ENCODE measurements at places on chromosomes 3 and 15. TPM values are rescaled to one million over a fixed set of nuclear protein-coding genes. Genes with fewer than 3 reads are reported as not detected.

The KIF9 gene
- 13.1 TPM for total RNA-seq

The RASGRF1 gene
- 2.4 TPM for total RNA-seq

DNA sequence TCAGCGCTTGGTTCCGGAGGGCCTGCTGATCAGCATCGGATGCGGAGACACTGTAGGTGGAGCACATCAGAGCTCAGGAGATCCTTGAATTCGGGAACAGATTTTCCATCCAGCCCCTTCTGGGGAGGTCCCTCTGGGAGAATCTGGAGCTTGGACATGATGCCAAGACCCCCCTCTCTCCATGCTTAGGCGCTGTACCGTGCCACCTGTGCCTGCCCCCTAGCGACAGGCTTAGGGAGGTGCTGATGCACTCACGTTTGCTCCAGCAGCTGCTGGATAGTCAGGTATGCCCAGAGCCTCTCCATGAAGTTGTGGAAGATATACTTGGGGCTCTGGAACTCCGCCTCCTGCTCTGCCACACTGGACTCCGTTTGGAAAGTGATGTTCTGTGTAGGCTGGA lies 9.7 kb downstream of the ITIH4 start:
- peak; percentile 12 for DNase-seq

GRCh38 chr3:57727106-57727505 lies 29.0 kb upstream of the SLMAP start:
- DNase-seq = no peak

- no peak for DNase-seq
Measured at GRCh38 chr3:97131476-97131875, 317.1 kb downstream of the EPHA6 start.

The ADIPOQ gene
- not detected for total RNA-seq

DNA sequence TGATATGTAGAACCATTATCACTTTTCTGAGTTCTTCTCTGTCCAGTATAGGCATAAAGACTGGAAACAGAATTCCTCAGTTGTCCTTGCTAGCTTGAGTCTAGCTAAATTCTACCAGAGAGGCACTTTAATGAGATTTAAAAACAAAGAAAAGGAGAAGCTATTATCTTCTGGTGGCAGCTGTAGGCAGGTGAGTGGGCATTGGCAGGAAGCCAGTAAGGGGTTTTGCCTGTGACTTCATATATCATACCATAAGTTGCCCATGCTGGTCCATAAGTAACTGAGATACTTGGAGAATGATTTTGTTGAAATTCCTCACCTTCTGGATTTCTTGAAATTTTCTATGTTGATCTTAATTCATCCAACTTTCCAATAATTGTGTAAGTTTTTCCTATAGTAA lies 402.3 kb upstream of the TGFBR2 start:
- DNase-seq = no peak

GRCh38 chr3:139774560-139775302 lies 97.0 kb upstream of the NMNAT3 start:
- DNase-seq = no peak

- no peak for DNase-seq
Measured at GRCh38 chr15:26974120-26974780, 3.3 kb downstream of the GABRG3 start.

GRCh38 chr3:138945709-138946662 lies 951 bp downstream of the FOXL2 start:
- no peak for DNase-seq

The FMN1 gene
- 0.39 TPM for total RNA-seq

DNA sequence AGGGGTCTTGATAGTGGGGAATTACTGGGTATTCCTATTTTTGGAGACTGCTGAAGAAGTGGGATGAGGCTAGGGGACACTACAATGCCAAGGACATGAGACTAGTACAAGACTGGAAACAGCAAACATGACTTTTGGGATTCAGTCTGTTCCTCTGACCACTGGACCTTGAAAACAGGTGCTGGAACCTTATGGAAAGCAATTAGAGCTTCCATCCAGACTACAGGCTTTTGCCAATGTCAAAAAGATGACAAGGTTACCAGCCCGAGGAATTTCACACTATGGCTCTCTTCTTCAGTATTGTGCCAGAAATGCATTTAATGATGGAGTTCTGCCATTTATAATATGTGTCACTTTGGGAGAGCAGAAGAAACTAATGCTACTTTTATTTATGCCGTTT lies 282.6 kb downstream of the GAP43 start:
- no peak for DNase-seq

GRCh38 chr3:62703451-62704167 lies 171.6 kb downstream of the CADPS start:
- no peak for DNase-seq

DNA sequence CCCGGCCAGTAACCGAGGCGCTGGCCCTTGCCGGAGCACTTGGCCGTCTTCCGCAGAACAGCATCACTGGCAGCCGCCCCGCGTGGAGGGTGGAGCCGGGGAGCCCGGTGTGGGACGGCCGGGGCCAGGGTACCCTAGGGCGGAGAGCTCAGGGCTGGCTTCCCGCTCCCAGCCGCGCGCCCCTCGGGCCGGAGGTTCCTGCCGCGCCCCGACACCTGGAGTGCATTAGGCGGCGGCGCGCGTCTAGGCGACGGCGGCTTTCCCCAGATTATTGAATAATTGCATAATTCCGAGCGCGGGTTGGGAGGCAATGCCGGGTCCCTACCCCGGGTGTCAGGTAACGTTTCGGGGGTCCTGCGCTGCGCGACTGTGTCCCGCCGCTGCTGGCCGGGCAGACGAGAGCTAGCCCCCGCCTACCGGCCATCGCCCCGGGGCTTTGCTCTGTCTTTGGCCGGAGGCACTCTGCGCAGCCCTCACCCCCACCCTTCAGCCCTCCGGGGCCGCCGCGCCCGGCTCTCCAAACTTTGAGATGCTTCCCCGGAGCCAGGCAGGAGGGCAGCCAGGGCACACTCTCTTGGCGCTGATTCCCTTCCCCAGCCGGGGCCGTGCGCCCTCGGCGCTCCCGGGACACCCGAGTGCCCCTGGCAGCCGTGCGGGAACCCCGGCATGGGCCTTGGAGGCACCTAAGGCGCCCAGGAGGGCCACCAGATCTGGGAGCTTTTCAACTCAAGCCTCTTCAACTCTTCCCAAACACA lies 749 bp downstream of the ITGA11 start:
- DNase-seq = no peak

The EEF1AKMT4 gene
- 10.5 TPM for total RNA-seq

DNA sequence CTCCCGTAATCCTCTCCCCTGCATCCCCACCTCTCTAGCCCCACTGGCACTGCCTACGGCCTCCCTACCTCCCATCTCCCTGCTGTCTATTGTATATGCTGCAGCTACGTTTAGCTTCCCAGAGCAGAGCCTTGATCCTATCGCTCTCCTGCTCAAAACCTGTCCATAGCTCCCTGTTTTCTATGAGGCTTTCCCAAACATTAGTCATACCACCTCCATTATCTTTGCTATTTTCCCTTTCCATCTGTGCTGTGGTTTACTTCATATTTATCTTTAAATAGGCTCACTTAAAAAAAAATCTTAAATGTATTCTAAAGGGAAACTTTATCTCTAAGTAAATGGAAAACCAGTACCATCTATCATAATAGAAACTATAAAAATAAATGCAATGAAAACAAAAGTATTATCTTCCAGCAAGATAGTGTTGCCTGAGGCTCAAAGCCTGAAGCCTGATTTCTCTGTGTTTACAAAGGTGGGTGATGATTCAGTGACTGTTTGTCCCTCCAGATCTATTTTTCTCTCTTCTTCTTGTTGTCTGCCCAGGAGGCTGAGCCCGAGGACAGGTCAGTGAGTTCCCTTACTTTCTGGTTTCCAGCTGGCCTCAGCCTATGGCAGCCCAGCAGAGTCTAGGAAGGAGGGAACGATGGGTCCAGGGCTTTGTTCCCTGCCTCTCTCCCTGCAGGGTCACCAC lies 397.1 kb upstream of the CFAP20DC start:
- DNase-seq = no peak

DNA sequence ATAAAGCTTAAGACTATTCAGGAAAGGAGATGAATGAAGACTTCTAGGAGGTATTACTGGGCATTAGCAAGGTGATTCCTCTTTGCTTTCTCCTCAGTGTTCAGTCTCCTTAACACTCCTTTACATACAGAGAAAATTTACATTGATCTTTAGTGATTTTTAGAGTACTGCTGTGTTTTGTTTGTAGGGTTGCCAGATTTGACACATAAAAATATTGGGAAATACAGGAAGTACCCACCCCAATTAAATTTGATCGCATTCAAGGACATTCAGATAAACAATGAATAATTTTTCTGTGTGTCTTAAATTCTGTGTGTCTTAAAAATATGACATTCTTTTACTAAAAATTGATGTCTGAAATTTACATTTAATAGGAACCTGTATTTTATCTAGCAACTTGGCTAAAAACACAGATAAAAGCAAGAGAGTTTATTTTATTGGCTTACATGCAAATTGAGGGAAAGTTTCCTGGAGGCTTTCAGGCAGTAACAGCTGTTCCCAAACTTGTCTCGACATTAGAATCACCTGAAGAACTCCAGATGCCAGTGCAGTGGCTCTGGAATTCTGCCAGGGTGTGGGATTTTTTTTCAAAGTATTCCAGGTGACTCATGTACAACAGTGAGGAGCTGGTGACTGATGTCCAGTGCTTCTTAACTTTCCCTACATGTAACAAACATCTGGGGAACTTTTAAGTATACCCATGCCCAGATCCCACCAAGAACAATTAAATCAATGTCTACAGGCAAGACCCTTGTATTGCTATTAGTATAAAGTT lies 23.4 kb upstream of the PLOD2 start:
- DNase-seq = peak; percentile 45

- DNase-seq = no peak
Measured at GRCh38 chr3:63921741-63922482, 9.7 kb upstream of the SCAANT1 start.

The CKMT1B gene
- 24.4 TPM for total RNA-seq

GRCh38 chr3:195889870-195890295 lies 18.5 kb downstream of the TNK2 start:
- DNase-seq = no peak

The ZSCAN2 gene
- total RNA-seq = 15.5 TPM

DNA sequence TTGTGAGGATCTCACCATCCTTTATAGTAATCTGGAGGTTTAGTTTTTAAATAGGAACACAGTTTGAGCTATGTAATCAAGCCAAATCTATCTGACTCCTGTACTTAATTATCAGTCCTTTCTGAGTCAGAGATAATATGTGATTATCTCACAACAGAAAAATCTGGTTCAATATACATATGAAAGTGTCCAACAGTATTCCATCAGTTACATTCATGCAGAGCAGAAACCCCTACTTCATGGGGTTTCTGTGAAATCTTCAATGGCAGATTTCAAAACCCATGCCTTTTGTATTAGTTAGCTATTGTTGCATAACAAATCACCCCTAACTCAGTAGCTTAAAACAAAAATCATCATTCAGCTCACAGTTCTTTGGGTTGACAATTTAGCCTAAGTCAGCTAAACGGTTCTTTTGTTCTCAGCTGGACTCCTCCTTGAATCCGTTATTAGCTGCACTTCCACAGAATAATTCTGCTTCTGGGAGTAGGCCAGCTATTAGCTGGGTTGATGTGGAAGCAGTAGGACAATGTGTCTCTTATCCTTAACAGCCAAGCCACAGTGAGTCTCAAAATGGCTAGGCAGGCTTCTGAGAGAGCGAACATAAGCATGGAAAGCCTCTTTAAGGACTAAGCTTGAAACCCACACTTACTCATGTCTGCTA lies 42.9 kb upstream of the ARPP21 start:
- no peak for DNase-seq

DNA sequence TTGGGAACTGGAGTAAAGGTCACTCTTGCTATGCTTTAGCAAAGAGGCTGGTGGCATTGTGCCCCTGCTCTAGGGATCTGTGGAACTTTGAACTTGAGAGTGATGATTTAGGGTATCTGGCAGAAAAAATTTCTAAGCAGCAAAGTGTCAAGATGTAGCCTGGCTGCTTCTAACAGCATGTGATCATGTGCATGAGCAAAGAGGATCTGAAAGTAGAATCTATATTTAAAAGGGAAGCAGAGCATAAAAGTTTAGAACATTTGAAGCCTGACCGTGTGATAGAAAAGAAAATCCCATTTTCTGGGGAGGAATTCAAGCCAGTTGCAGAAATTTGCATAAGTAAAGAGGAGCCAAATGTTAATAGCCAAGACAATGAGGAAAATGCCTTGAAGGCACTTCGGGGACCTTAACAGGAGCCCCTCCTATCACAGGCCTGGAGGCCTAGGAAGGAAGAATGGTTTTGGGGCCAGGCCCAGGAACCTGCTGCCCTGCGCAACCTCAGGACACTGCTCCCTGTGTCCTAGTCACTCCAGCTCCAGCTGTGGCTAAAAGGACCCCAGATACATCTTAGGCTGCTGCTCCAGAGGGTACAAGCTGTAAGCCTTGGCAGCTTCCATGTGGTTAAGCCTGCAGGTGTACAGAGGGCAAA lies 212.2 kb upstream of the LINGO1 start:
- no peak for DNase-seq

GRCh38 chr3:56222866-56223265 lies 245.4 kb downstream of the ERC2 start:
- DNase-seq = no peak

- DNase-seq = no peak
Measured at GRCh38 chr3:51686512-51687215, 15.6 kb downstream of the TEX264 start.

- peak; percentile 45 for DNase-seq
Measured at GRCh38 chr3:104596551-104596950, 770.2 kb upstream of the ALCAM start.

- DNase-seq = no peak
Measured at GRCh38 chr15:59595434-59595915, 16.1 kb upstream of the GCNT3 start.

GRCh38 chr3:109532257-109533216 lies 195.2 kb upstream of the DPPA4 start:
- peak; percentile 72 for DNase-seq

DNA sequence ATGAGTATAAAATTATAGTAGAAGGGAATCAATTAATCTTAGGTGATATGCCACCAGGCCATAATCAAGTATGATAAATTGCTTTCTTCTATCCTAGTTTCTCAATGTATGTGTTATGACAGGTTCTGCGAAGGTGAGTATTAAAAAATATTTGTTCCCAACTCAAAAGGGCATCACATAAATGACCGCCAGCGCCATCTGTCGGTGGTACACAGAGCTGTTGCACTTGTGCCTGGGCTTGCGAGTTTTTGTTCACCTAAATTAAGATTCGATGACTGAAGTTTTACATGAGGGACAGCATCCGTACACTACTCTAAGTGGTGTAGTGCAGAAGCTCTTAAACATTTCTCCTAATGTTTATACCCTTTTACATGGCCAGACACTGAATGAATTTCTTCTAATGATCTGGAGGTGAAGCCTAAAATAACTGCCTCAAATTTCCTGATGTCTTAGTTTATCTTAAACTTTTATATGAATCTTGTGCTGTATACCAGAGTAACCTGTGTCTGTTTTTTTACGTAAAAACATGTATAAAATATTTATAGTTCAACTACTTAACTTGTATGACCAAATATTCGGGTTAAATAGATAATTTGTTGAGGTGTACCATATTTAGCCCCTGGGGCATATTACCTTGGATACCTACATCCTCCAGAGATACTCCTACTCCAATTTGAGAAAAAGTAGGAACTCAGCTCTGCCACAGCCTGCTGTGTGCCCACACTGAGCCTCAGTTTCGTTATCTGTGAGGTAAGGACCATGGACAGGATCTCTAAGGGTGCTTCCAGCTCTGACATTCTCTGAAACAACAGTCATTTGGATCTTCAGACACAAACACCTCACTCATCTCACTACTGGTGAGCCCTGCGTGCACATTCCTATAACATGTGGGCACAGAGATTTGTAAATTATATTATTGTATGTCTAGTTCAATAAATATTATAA lies 365.6 kb downstream of the MAGI1 start:
- DNase-seq = peak; percentile 43
